ENCODE measurements at places on chromosomes 11 and 22. TPM values are rescaled to one million over a fixed set of nuclear protein-coding genes. Genes with fewer than 3 reads are reported as not detected.

- H3K4me1 ChIP-seq: no peaks in the 10 kb centered on the region
- DNase-seq: no peak
- peaks cover 6% of the 10 kb centered on the region for H3K27me3 ChIP-seq
- no peak overlapping the region for H3K4me3 ChIP-seq
- H3K36me3 ChIP-seq: no peaks in the 10 kb centered on the region
- H3K27ac ChIP-seq: no peak overlapping the region
Measured at GRCh38 chr11:2097356-2097997, 41.7 kb downstream of the IGF2 start.

- H3K36me3 ChIP-seq: no peaks in the 10 kb centered on the region
- no peak overlapping the region for H3K4me3 ChIP-seq
- no peak for DNase-seq
- H3K4me1 ChIP-seq: no peaks in the 10 kb centered on the region
- H3K27ac ChIP-seq: no peak overlapping the region
Measured at GRCh38 chr11:33389635-33390034, 132.5 kb downstream of the HIPK3 start.

DNA sequence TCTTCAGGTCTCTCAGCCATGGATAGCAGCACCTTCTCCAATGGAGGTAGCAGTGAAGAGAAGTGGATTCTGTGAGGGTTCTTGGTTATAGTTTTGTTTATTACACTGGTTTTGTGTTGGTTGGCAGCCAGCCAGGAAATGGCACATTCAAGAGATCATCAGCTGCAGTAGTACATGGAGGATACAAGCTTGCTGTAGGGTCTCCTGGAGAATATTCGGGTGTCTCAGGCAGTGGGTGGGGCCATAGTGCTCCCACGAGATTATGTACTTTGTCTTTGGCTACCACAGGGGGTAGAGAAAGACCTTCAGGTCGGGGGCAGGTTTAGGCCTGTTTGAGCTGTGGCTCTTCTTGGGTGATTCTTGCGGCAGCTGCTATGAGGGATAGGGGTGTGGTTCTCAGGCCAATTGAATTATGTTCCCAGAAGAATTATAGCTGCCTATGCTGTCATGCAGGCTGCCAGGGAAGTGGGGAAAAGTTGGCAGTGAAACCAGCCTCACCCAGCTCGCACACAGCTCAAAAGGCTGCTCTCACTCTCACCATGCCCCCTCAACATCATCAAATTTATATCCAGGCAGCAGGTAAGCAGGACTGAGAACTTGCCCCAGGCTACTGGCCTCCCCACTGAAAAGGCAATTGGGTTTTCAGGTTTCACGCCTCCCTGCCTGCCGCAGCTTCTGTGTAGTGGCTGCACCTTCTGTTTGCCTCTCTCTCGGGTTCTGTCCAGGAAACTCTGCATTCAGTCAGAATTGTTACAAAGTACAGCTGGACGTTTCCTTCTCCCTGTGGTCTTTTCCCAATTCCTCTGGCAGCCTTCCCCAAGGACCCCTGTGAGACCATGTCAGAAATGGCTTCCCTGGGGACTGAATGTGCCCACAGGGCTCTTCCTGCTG, 435.5 kb downstream of the LUZP2 start:
- no peak overlapping the region for H3K27ac ChIP-seq
- no peaks in the 10 kb centered on the region for H3K27me3 ChIP-seq
- no peaks in the 10 kb centered on the region for H3K36me3 ChIP-seq
- no peak for DNase-seq
- H3K4me1 ChIP-seq: no peaks in the 10 kb centered on the region
- no peak overlapping the region for H3K4me3 ChIP-seq

- peaks cover 2% of the 10 kb centered on the region for H3K4me1 ChIP-seq
- no peak overlapping the region for H3K4me3 ChIP-seq
- H3K27ac ChIP-seq: no peak overlapping the region
Measured at GRCh38 chr22:29716814-29717545, 2.8 kb upstream of the CABP7 start.

DNA sequence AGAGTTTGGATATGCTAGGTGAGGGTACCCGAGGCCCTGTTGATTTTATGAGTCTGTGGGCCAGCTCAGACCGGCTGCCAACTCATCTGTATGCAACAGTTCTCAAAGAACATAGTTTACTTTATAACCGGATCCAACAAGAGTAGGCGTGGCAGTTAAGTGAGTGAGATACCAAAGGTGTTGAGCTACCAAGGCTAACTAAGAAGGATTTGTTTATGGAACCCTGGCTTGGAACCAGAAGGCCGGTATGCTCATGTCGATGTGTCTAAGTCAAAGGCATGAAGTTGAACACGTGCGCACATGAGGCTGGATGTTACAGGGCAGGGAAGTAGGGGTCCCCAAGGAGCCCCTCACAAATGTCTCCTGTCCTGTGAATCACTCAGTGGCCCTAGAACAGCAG, at the start of gene KCNJ1:
TSS of gene KCNJ1 (minus strand) at position 20 of the 400 bp plus-strand sequence. CDS start 27,053 bp downstream, outside the sequence.
- H3K36me3 ChIP-seq: no peaks in the 10 kb centered on the region
- no peaks in the 10 kb centered on the region for H3K4me1 ChIP-seq
- DNase-seq: peak; percentile 76
- peaks cover 5% of the 10 kb centered on the region for H3K27me3 ChIP-seq
- H3K27ac ChIP-seq: no peak within 1 kb of the TSS

GRCh38 chr22:38213319-38213989, 11.7 kb downstream of the MAFF start:
- no peak for DNase-seq
- H3K27ac ChIP-seq: no peak overlapping the region
- peaks cover 19% of the 10 kb centered on the region for H3K36me3 ChIP-seq

DNA sequence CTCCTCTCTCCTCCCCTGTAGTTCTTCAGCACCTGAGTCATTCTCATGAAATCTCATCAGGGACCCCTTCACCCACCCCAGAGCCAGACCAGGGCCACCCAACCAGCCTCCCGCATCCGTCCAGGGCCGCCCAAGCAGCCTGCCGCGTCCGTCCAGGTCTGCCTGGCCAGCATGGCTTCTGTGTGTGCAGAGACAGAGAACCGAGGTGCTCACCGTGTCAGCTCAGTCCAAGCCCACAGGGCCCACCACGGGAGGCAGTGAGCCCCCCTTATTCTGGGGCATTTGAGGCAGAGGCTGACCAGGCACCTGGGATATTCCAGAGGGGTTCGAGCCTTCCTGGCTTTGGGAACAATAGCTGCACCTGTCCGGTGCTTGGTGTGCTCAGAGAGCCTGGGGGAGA, 1117.3 kb downstream of the BRD1 start:
- no peak overlapping the region for H3K27ac ChIP-seq
- no peaks in the 10 kb centered on the region for H3K36me3 ChIP-seq
- H3K27me3 ChIP-seq: no peaks in the 10 kb centered on the region
- no peak overlapping the region for H3K4me3 ChIP-seq
- H3K4me1 ChIP-seq: no peaks in the 10 kb centered on the region

DNA sequence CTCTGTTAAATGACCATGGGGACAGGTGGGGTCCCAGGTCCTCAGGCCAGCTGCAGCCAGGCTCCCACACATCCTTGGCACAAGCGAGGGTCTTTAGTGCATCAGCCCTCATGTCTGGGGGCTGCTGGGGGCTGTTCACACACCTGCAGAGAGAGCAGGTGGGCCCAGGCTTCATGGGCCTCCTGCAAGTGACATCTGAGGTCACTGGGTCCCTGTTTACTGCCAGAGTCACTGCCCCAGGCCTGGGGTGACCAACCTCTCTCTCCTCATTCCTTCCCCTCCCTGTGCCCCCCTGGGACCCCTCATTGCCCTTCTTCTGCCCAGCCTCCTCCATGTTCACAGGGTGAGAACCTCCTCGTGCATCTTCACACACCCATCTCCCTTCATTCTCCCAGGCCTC, 92.4 kb downstream of the RTL6 start:
- no peaks in the 10 kb centered on the region for H3K36me3 ChIP-seq
- H3K27ac ChIP-seq: no peak overlapping the region
- no peaks in the 10 kb centered on the region for H3K4me1 ChIP-seq
- no peaks in the 10 kb centered on the region for H3K27me3 ChIP-seq
- no peak for DNase-seq
- H3K4me3 ChIP-seq: no peak overlapping the region

DNA sequence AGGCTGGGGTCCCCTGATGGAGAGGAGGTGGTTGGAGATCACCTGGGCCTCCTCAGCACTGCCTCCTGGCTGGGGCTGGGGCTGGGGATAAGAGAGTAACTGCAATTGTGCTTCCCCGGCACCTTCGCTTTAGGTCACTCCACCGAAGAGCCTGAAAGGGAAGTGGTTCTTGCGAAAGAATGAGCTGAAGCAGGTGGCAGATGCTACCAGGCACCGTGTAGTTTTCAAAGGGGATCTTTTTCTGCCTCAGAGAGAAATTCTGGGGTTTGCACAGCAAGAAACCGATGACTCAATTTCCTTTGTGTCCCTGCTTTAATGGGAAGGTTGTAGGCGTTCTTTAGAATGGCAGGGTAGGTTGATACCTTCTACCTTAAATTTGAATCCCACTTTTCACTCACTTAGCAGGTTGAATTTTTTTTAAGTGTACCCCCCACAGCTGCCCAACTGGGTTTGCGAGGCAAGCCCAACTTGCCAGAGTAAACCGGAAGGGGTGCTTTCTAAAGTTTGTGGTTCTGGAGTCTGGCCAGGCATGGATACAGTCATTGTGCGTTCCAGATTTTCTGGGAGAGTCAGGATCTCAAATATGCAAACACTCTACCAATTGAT, 5.3 kb downstream of the CD44 start:
- peak; percentile 91 for DNase-seq
- no peaks in the 10 kb centered on the region for H3K27me3 ChIP-seq
- H3K36me3 ChIP-seq: peaks cover 94% of the 10 kb centered on the region
- peak overlapping the region; percentile 96 for H3K27ac ChIP-seq
- H3K4me3 ChIP-seq: peak overlapping the region; percentile 87

DNA sequence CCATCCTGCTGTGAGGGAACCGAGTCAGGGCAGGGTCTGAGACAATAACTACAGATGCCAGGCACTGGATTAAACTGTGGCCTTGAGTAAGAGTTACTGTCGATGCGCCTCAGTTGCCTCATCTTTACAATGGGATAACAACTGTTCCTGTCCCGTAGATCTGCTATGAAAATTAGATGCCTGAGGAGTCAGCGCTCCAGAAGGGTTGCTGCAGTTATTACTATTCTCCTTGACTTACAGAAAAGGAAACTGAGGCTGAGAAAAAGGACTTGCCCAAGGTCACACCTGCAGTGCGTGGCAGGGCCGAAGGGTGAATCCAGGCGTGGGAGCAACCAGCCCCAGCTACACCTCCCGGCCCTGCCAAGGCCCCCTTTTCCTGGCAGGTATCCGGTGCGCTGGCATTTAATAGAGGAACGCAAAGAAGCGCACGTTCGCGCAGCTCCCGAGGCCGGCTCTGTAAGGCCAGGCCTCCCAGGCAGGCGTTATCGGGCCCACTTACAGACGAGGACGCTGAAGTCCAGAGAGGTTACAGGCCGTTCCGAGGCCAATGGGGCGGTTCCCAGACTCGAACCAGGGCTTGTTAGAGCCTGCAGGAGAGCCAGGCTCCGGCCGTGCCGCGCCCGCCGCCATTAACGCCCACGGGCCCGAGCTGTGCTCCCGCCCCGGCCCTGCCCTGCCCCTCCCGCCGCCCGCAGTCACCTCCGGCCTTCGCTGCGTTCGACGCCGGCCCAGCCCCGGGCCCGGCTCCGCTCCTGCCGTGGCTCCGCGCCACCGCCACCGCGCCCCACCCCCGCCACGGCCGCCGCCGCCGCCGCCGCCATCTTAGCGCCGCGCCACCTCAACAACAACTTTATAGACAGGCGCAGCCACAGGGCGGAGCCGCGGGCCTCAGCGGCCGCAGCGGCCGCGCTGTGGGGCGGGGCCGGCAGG, at the start of gene C11orf68:
TSS of gene C11orf68 (minus strand) at position 852 of the 930 bp plus-strand sequence. CDS start at position 821, 31 bp downstream.
- no peaks in the 10 kb centered on the region for H3K27me3 ChIP-seq
- peaks cover 23% of the 10 kb centered on the region for H3K4me1 ChIP-seq
- no peak for DNase-seq

- DNase-seq: peak; percentile 84
- peaks cover 24% of the 10 kb centered on the region for H3K4me1 ChIP-seq
- H3K27ac ChIP-seq: peak overlapping the region; percentile 96
- peak overlapping the region; percentile 97 for H3K4me3 ChIP-seq
- H3K36me3 ChIP-seq: peaks cover 12% of the 10 kb centered on the region
- H3K27me3 ChIP-seq: peaks cover 2% of the 10 kb centered on the region
Measured at GRCh38 chr11:17208257-17208999, 642 bp upstream of the PIK3C2A start.

DNA sequence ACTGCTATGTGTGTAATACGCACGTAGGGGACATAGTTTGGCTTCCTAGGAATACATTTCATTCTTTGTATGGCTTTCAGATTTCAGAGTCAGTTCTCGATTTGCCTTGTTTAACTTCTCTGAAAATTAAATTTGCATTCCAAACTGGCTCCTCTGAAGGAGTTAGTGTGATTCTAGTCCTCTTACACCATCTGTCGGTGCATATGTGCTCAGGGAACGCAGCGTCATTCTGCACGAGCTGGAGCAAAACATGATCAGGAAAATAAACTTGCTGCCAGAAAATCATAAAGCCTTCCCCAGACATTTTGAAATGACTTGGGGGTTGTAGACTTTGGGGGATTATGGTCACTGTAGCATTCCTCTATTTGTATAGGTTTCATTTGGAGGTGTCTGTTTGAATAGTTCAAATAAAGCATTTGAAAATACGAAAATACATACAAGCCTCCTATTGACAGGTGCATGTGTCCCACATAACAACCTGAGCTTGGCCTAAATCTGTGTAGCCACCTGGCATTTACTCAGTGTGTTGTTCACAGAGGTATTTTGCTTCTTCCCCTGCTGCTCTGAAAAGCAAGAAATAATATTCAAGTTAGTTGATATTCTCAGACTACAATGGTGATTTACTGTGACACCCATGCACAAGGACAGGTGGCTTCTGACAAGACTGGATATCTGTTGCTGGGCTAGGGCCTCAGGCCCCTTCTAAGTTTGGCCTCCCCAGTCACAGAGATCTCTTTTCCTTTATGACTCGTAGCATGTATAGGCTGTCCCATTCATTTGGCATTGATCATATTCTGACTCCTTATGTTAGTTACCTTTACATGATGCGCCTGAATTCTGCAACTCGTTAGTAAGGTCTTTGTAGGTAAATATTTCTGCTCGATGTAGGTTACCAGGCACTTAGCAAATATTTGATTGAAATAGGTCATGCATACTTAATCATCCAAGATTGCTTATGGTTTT, 81.6 kb upstream of the SORL1-AS1 start:
- peaks cover 77% of the 10 kb centered on the region for H3K36me3 ChIP-seq
- H3K27ac ChIP-seq: no peak overlapping the region
- H3K4me1 ChIP-seq: peaks cover 32% of the 10 kb centered on the region
- peak; percentile 40 for DNase-seq
- no peak overlapping the region for H3K4me3 ChIP-seq
- no peaks in the 10 kb centered on the region for H3K27me3 ChIP-seq

GRCh38 chr11:79308429-79308828, 132.4 kb downstream of the TENM4 start:
- H3K4me1 ChIP-seq: no peaks in the 10 kb centered on the region
- no peaks in the 10 kb centered on the region for H3K36me3 ChIP-seq
- no peak for DNase-seq
- no peak overlapping the region for H3K27ac ChIP-seq

DNA sequence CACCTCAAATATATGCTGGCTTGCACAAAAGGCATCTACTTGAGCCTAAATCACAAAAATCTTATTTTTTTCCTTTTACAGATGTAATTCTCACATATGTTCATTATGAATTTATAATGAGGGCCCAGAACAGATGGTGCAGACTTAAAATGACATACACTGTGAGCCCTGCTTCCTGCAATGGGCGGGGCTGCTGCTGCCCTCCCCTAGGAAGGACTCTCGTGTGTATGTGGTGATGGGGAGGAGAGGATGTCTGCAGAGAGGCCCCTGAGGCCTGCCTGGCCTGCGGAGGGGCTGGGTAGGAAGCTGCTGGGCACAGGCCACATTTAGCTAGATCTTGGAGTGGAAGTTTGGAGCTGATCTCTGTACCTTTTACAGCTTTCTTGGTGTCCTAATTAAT, 233.4 kb upstream of the KIRREL3 start:
- DNase-seq: no peak
- no peak overlapping the region for H3K27ac ChIP-seq
- H3K4me1 ChIP-seq: no peaks in the 10 kb centered on the region
- H3K36me3 ChIP-seq: no peaks in the 10 kb centered on the region

Gene TPBGL
- total RNA-seq: 0.19 TPM

Gene CAVIN3
- total RNA-seq: 36.0 TPM

Gene OR8K1
- not detected for total RNA-seq

Gene RIMBP3C
- 0.19 TPM for total RNA-seq

Gene TENM4
- total RNA-seq: not detected

Data from activated CD4-positive, alpha-beta T cell treated with anti-CD3 and anti-CD28 coated beads, Interleukin-2, amount 10 ng/mL, durations not matched to agents 24 days and 14 days (primary cell).